K562 (cell line): ENCODE measurements at places on chromosomes 1 and 21.

GRCh38 chr1:21586846-21587601 is 77.8 kb downstream of the ALPL start:
- DNase-seq: peak; percentile 90

- DNase-seq: no peak
Measured at GRCh38 chr1:170262276-170262939, 116.6 kb downstream of the NTMT2 start.

- DNase-seq: no peak
Measured at GRCh38 chr1:240192851-240193250, 101.2 kb downstream of the FMN2 start.

- DNase-seq: no peak
Measured at GRCh38 chr1:234647758-234648157, 37.8 kb upstream of the IRF2BP2 start.

- no peak for DNase-seq
Measured at GRCh38 chr1:22472596-22472995, 20.9 kb downstream of the ZBTB40 start.

DNA sequence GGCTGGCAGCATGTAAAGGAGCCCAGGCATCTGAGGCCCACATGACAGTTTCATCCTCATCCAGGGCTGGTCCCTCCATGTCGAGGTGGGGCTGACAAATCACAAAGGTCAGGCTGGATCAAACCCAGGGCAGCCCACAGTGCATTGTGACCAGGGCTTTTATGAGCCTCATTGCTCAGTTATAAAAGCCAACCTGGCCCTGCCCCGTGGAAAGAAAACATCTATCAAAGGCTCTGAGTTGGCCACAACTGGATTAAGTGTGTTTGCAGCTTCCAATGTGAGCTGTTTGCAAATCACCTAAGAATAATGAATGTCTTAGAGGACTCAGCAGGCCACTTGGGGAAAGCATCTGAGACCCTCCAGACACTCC is 45.4 kb downstream of the GRHL3 start:
- DNase-seq: no peak

GRCh38 chr1:27570784-27571183 is 33.2 kb downstream of the AHDC1 start:
- no peak for DNase-seq

DNA sequence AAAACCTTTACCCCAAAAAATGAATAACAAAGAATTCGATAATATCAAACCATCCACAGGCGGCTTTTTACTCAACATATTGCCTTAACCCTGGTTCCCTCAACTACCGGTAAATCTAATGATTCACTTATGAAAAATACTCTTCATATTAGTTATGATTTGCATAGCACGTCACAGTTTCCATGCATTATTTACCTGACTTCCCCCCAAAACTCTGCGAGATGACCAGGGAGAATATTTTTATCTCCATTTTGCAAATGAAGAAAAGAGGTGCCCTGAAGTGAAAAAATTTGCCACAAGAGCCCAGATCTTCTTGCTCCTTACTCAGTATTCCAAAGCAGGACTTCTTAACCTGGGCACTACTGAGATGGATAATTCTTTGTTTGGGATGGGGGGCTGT is 2.9 kb downstream of the JAK1 start:
- DNase-seq: no peak

- no peak for DNase-seq
Measured at GRCh38 chr1:234322097-234322496, 51.2 kb upstream of the COA6 start.

GRCh38 chr21:38982096-38982495 is 176.4 kb downstream of the ETS2 start:
- no peak for DNase-seq

GRCh38 chr21:43908167-43908566 is 43.1 kb downstream of the AGPAT3 start:
- no peak for DNase-seq

GRCh38 chr1:27564710-27565649 is 39.0 kb downstream of the AHDC1 start:
- no peak for DNase-seq

GRCh38 chr1:86421601-86422280 is 2.2 kb upstream of the CLCA2 start:
- DNase-seq: no peak

DNA sequence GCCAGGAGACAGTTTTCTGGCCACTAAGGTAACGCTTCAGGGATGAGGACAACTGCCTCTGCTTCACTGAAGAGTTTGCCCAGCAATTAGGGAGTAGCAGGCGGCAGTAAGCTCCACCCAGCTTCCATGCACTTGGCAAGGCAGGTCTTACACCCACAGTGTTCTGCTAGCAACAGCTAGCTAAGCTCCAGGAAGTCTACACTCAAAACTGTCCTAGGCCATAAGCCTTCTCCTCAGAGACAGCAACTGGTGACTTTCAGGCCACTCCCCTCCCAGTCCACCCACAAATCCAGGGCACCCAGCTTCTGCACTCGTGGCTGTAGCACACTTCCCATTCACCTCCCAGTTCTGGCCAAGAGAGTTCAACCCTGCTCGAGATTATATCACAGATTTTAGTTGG is 47.3 kb downstream of the KMO start:
- DNase-seq: no peak

- no peak for DNase-seq
Measured at GRCh38 chr1:12434174-12434573, 183.8 kb downstream of the DHRS3 start.

- DNase-seq: no peak
Measured at GRCh38 chr1:47637111-47637685, 199.4 kb downstream of the FOXD2 start.

- DNase-seq: no peak
Measured at GRCh38 chr1:77308889-77309621, 27.2 kb downstream of the AK5 start.

- DNase-seq: no peak
Measured at GRCh38 chr1:64051796-64052195, 151.6 kb upstream of the UBE2U start.

DNA sequence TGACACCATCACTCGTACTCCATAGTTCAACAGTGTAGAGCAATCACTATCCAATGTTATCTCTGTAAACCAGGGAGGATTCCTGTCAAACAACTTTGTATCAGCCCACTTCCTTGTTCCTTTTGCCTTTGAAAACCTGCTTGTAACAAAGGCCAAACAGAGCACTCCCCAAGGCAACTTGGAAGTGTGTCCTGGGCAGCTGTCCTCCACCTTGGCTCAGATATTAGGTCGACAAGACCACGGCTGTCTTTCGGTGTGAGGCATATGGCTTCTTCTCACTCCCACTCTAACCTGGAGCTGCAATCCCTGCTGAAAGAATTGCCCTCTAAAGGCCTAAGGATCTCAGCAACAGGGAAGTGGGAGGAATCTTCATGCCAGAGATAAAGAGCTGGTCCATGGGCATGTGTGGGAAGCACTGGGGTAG is 66.7 kb downstream of the ITPKB start:
- DNase-seq: no peak

GRCh38 chr1:214316593-214316992 is 35.6 kb downstream of the SMYD2 start:
- DNase-seq: no peak

GRCh38 chr1:167938080-167938636 is 1.3 kb upstream of the MPC2 start:
- peak; percentile 27 for DNase-seq

DNA sequence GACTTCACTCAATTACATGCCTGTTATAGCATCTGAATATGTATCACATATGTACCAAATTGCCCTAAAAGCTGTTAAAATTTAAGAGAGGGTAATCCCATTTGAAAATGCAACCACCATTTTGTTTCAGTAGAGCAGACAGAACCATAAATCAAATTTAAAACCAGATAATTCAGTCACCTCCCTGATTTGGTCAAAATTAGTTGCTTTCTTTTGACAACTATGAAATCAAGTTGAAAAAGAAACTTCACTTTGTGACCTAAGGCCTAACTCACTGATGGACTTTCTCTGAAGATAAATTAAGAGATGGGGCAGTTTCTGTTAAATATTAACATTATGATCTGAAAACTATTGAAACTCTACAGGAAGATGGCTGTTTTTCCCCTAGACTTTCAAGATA is 6.7 kb downstream of the GORAB start:
- DNase-seq: no peak

DNA sequence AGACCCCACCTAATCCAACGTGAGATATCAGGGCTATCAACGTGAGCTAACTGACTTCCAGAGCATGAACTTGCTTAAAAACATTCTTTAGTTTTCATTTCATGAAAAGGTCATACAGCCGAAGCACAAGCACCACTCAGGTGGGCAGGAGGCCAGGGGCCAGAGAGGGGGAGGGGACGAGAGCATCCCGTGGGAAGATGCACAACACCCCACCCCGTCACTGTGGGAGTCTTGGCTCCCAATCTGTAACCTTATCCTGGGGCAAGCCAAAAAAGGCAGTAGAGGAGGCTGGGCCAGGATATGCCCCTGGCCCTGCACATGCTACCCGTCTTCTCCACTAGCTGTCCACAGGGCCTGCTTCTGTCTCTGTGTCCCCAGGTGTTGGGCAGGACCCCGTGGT is 31.4 kb downstream of the SSBP3 start:
- DNase-seq: no peak

GRCh38 chr1:8317647-8318381 is at the start of gene SLC45A1:
Gene SLC45A1 (plus strand): TSS chr1:8318114. CDS start chr1:8324330, 6,216 bp downstream.
- peak; percentile 95 for DNase-seq

- peak; percentile 94 for DNase-seq
Measured at GRCh38 chr1:27872059-27872801, at the start of gene THEMIS2. Gene THEMIS2 (plus strand): TSS chr1:27872544. CDS start chr1:27872572, 28 bp downstream.

- DNase-seq: no peak
Measured at GRCh38 chr1:158039380-158039779, 45.9 kb downstream of the KIRREL1 start.

- DNase-seq: no peak
Measured at GRCh38 chr1:1427820-1428148, 6.7 kb upstream of the ANKRD65 start.

DNA sequence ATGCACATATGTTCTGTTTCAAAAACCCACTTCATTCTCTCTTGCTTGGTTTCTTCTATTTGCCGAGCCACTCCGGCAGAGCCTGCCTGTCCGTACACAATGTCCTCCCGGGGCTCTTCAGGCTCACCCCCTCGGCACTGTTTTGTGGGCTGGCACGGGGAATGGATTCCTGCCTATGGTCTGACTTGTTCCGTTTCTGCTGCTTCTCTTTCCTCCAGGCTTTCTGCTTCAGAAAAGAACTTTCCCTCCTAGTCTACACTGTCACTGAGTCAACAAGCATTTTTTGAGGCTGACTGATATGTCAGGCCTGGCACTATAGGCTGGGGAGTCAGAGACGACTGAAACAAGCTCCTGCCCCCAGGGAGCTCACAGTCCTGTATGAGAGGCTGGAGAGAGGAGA is 28.4 kb upstream of the SARS1 start:
- no peak for DNase-seq

GRCh38 chr1:118396279-118396678 is 211.3 kb upstream of the SPAG17 start:
- no peak for DNase-seq

GRCh38 chr1:170175041-170175440 is 29.3 kb downstream of the NTMT2 start:
- no peak for DNase-seq

GRCh38 chr1:183840140-183840539 is 35.2 kb downstream of the RGL1 start:
- DNase-seq: no peak

DNA sequence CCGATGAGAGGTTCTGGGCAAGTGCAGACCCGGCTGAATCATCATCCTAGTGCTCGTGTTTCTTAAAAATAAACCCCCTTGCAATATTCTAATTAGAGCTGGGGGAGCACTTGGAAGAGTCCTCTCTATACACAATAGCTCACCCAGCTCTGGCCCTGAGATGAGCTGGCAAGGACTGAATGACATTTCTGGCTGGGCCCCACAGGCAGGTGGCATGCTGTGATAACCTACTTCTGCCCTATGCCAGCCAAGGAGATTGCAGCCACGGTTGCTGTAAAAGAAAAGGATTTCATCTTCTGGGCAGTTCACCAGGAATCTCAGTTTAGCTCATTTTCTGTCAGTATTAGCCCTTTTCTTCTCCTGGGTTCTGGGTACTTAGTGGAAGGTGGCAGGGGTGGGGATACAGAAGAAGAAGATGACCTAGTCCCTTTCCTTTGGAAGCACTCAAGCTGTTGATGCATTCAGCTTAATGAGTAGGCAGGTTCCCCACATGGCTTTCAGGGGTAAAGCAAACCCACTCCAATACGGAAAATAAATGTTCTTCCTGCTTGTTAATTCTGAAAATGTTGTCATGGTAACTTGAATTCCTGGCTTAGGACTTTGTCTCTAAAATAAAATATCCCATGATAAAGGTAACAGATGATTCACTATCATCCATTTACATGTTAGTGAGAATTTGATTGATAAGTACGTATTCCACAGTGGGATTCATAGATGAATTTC is 32.2 kb downstream of the VASH2 start:
- DNase-seq: no peak

DNA sequence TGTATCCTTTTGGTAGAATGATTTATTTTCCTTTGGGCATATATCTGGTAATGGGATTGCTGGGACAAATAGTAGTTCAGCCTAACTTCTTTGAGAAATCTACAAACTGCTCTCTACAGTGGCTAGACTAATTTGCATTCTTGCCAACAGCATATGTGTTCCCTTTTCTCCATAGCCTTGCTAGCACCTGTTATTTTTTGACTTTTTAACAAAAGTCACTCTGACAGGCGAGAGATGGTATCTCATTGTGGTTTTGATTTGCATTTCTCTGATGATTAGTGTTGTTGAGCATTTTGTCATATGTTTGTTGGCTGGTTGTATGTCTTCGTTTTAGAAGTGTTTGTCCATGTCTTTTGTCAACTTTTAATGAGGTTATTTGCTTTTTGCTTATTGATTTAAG is 99.8 kb downstream of the UCK2 start:
- no peak for DNase-seq

- DNase-seq: no peak
Measured at GRCh38 chr1:150808846-150809245, 786 bp upstream of the CTSK start.

- DNase-seq: no peak
Measured at GRCh38 chr1:238499021-238499420, 608.3 kb upstream of the ZP4 start.

GRCh38 chr1:100834777-100835660 is 59.6 kb downstream of the EXTL2 start:
- DNase-seq: peak; percentile 20

DNA sequence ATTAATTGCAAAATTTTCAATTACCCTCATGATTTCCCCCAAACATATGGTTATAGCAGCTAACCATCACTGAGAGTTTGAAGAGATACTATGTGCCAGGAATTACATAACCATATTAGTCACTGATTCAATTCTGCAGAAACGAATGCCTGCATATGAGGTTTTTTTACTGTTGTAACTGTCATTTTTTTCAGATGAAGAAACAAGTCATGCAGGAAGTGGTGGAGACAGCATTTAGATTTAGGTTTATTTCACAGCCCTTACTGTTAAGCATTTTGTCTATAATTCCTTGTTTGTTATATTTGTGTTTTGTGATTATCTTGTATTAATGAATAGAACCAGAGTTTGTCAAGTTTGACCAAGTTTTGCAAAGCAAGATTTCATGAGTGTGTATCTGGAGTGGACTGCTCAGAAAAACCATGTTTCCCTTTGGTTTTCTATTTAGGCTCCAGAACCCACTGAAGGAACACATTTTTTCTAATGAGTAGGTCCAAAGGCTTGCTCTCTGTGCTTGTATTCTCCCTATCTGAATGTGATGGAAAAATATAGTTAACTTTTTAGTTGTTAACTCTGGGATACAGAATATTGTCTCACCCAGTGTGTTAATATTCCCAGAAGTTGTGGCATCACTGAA is 308.5 kb upstream of the ADAMTS5 start:
- no peak for DNase-seq
